Right kidney (tissue), 9 donors: ENCODE measurements at places on chromosomes 12 and 14.
A peak's percentile ranks its signal among the peaks of the same experiment; 100 is the strongest.

DNA sequence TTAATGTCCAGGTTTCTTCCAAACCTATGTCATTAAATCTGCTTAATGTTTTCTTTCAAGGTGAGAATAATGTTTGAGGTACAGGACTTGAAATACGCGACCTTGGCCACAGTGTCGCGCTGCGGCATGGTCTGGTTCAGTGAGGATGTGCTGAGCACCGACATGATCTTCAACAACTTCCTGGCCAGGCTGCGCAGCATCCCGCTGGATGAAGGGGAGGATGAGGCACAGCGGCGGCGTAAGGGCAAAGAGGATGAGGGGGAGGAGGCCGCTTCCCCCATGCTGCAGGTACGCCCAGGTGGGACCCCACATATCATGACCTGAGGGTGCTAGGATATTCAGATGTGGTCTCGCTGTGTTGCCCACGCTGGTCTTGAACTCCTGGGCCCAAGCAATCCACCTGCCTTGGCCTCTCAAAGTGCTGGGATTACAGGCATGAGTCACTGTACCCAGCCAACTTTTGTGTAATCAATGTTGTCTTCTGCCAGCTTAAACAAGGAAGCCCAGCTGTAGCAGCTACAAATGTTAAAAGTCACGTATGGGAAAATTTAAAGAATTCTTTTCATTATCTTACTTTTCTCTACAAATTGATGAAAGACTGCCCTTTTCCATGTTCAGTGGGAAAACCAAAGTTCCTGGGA is 50.8 kb downstream of the DYNC1H1 start:
- no peak for DNase-seq

DNA sequence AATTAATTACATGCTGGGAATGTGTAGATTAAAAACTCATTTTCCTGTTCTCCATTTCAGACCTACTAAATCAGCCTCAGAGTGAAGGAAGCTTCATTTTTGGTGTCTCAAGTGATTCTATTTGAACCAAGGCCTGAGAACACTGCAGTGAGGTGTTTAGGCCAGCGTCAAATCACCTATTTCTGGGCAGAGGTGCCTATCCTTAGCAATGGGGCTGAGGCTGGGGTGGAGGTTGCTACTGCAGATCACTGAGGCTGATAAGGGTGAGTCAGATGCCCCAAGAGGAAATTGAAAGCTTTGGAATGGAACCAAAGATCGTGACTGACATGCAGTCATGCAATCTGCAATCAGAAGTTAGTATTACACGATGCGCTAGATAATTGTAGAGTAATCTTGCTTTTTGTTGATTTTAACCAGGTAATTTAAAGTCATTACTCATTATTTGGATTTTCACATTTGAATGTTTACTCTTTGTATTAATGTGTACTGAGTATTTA is 4.4 kb downstream of the TXNRD1 start:
- peak; percentile 5 for DNase-seq

GRCh38 chr12:96195845-96196451 is 1.8 kb downstream of the ELK3 start:
- DNase-seq: peak; percentile 54

DNA sequence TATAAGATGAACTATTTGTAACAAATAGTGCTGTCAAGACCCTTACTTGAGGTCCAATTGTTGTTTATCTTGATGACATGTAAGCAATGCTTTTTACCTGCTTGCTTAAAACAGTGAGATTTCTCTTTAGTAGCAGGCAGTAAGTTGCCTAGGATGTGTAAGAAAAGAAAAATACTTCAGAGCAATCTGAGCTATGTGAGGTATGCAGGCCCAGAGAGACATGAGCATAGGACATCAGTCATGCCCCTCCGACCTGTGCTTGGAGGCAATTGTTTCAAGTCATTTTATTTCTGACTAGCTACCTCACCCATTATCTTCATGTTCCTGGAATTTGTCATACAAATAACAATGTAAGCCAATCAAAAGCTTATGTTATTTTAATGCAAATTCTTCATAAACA is 930.6 kb upstream of the FBXO33 start:
- no peak for DNase-seq

DNA sequence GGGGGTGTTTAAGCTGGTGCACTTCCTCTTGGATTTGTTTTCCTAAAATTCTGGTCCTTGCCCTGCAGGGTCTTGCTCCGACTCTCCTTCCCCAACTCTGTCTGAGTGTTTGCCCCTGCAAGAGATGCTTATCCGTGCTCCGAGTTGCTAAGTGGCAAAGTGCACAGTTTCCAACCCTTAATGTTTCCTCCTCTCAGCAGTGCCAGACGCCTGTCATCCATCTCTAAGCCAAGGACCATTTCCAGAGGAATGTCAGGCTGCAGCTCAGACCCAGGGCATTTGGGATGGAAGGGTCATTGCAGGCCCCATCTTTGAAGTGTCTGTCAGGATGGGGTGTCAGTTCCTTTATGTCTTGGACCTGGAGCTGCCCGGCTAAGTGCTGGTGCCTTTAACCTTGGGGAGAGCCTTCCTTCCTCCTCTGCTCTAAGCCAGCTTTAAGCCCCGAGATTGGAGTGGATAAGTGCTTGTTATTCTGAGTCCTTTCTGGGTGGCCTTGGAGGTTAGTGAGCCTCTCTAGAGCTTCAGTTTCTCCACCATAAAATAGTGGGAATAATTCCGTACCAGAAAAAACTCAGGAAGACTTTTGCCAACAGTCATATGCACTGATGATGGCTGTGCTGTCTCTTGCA is 15.0 kb downstream of the WNT5B start:
- DNase-seq: no peak

DNA sequence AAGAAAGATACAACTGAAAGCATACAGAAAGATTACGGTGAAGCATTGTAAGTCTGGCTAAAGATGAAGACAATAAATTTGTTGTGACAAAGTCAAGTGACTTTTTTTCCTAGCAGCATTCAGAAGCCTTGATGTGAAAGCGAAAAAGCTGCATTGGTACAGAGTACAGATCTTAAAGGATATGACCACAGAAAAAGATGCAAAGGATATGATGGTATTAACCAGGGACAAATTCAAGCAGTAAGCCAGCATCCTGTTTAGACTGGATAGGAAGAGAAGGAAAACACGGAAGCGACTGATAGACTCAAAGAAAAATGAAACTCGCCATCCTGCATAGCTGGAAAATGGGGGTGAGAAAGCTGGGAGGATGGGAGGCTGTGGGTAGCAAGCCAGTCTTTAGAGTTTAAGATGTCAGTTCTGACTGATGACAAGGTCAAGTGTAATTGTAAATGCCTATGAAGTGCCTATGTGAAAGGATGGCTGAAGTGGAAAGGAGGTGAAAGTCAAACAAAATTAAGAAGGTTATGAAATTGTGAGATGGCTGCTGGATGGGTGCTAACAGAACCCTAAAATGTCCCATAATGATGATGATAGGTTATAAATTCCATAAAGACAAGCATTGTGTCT is 92.4 kb downstream of the PHLDA1 start:
- DNase-seq: no peak

GRCh38 chr12:25694072-25694471 is 141.0 kb upstream of the LMNTD1 start:
- no peak for DNase-seq
